Hematopoietic multipotent progenitor cell treated with erythropoietin and hydrocortisone succinate and interleukin-3 and kit ligand, for 4 days (in vitro differentiated cells): ENCODE measurements at places on chromosomes 4 and X.

GRCh38 chr4:62320612-62321011 is 1120.5 kb downstream of the ADGRL3 start:
- no peak for DNase-seq

GRCh38 chr4:25949173-25949748 is 35.2 kb downstream of the SMIM20 start:
- DNase-seq = peak; percentile 12

DNA sequence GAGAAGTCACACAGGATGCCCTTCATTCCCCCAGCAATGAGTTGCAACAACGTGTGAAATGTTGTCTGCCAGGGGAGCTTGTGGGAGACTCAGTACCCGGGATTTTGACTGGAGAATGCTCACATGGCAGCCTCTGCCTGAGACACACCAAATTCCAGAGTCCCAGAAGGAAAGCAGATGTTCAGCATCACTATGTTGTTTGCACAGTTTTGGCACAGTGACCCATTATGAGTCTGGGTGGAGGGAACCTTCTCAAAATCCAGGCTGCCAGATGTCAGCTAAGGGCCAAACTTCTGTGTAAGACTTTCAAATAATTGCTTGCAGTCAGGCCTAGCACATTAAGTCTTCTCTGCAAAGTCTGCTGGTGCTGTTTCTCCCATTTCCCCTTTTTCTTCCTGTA is 1029.7 kb upstream of the TENM3 start:
- DNase-seq = no peak

- DNase-seq = no peak
These were observed 75.6 kb upstream of the SMARCA5 start for GRCh38 chr4:143437937-143438336.

DNA sequence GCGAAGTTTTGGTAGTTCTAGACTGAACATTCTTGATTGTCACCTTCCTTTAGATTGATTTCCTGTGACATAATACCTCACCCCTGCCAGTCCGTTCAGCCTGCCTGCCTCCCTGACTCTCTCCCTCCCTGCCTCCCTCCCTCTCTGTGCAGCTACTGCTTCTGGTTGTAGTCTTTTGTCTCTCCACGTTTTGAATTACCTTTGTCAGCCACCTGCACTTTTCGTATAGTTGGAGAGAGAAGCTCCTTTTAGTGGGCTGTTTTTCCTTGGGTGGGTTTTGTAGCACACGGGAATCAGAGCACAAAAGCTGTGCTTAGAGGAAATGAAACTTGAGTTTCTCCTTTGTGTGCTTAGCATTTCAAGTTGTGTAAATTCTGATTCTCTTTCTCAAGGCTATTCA is 32.6 kb upstream of the MSMO1 start:
- DNase-seq = no peak

GRCh38 chrX:19005909-19006308 is 22.0 kb upstream of the PHKA2 start:
- peak; percentile 8 for DNase-seq

GRCh38 chr4:179130122-179130714 is 1688.0 kb upstream of the AGA start:
- no peak for DNase-seq

DNA sequence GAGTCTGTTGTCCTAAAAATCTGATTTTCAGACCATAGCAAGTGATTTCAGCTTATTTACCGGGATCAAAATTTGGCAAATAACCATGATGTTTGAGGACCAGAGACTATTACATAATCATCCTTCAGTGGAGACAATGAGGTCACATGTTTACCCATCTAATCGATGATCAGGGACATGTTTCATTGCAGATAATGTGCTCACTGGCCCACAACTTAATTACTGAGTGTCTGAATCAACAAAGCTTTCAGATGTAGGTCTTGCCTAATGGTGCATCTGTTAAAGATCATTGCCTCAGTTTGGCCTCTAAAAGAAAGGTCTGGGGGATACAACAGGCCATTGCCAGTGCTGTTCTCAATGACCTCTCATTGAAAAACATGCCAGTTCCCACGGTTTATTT is 42.8 kb upstream of the KLHL34 start:
- no peak for DNase-seq

DNA sequence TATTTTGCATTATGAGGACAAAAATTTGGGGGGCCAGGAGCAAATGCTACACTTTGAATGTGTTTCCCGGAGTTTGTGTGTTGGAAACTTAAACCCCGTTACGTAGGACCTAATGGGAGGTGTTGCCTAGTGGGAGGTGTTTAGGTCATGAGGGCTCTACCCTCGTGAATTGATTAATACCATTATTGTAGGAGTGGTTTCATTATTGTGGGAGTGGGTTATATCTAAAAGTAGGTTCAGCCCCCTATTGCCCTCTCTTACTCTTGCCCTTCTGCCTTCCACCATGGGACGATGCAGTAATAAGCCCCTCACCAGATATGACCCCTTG is 15.5 kb downstream of the UBA6 start:
- no peak for DNase-seq

- no peak for DNase-seq
These were observed 756.1 kb downstream of the FAM133A start for GRCh38 chrX:94430091-94430490.

DNA sequence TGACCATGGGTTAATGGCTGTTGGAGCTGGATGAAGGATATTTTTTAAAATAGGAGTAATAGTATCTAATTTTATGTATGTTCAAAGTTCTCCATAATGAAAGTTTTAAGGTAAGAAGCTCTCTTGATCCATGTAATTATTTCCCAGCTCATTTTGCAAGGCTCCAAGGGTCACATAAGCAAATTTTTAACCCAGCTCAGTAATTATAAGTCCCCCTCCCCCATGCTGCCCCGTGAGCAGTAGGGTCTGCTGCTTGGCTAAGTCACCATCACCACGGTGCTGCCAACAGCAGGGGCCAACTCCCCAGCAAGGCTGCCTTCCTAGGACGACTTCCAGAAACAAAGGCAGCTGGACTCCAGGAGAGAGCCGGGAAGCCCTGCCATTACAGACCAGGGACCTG is 340.0 kb downstream of the FBXW7 start:
- DNase-seq = no peak
